ENCODE measurements at places on chromosomes 6 and 20.

- DNase-seq = no peak
Observed at GRCh38 chr6:134060491-134061106, 8.2 kb upstream of the SLC2A12 start.

DNA sequence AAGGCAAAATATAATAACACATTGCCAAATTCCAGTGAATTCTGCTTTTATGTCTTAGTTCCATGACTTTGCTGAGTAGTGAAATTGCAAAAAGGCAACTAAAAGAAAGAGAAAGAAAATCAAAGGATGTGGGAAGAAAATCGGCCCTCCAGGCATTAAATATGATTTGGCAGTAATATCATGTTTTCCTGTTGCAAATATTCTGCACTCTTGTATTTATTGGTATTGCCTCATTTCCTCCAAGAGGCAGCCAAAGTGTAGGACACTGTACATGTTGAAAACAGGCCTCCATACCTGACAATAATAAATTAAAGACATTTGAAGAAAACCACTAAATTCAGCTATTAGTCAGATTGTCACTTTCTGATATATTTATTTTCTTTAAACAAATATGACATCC lies 460.0 kb upstream of the NOX3 start:
- no peak for DNase-seq

GRCh38 chr6:137493218-137494038 lies 766 bp downstream of the OLIG3 start:
- DNase-seq = no peak

GRCh38 chr6:22783931-22784330 lies 214.6 kb downstream of the HDGFL1 start:
- no peak for DNase-seq

DNA sequence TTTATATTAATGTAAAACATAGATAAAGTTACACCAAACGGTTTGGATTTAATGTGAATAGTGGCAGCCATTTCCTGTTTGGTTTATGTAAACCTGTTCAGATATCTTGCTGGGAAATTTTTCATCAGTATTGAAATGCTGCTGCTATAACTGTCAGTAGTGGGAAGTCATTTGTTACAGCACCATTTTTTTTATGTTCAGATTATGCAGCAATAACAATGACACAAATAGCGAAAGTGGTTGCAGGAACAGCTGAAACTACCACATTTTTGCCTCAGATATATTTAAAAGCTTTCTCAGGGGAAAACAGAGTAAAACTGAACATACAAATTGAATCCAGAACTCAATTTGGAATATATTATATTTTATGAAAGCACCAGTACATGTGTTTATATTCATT lies 128.8 kb upstream of the SIM1 start:
- DNase-seq = no peak

GRCh38 chr6:148945301-148946021 lies 198.6 kb downstream of the UST start:
- no peak for DNase-seq

DNA sequence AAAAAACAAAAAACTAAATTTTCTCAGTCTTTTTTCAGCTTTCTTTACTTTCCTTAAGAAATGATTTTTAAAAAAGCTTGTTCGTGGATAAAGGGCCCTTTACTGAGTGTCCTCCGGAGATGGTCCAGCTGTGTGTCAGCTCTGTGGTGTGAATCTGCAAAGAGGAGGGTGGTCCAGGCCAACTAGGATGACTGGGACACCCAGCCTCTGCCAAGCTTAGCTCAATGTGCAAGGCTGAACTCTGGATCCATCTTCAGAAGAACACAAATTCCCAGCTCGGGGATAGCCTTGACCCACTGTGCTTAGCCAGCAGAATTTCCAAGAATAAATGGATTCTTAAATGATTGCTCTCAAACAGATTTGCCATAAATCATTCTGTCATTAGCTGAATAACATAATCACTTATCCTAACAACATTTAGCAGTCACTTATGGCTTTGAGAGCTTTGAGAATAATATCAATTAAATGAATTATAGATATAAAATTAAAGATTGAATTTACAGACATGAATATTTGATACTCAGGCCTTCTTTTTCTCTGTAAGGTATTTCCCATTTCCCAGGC lies 14.2 kb upstream of the CALHM5 start:
- no peak for DNase-seq

GRCh38 chr6:139521338-139521737 lies 146.9 kb upstream of the CITED2 start:
- DNase-seq = no peak

DNA sequence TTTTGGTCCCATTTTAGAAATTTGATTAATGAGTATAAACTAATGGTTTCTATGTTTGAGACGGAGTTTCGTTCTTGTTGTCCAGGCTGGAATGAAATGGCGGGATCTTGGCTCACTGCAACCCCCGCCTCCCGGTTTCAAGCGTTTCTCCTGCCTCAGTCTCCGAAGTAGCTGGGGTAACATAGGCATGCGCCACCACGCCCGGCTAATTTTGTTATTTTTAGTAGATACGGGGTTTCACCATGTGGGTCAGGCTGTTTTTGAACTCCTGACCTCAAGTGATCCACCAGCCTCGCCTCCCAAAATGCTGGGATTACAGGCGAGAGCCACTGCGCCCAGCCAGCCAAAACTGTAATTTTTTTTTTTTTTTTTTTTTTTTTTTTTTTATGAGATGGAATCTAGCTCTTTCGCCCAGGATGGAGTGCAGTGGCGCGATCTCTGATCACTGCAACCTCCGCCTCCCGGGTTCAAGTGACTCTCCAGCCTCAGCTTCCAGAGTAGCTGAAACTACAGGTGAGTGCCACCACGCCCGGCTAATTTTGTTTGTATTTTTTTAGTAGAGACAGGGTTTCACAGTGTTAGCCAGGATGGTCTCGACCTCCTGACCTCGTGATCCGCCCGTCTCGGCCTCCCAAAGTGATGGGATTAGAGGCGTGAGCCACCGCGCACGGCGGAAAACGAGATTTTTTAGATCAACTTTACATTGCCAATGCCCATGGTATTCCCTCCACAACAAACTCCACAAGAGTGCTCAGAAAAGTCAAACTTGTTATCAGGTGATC lies 127.8 kb downstream of the HFE start:
- no peak for DNase-seq

DNA sequence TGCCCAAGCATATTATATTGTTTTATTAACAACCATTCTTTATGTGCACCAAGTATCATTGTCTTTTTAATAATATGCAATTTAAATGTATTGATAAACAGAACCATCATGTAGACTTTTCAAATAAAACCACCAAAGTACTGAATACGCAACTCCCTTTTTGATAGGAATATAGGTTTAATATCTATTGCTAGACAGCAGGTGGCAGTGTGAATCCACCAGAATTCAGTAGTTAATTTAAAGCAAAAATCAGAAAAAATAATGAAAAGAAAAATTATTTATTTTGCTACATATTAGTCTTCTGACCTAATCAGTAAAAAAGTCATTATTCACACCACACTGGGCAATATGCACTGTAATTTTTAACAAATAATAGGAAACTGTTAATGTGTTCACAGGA lies 143.7 kb downstream of the KLHL32 start:
- no peak for DNase-seq

DNA sequence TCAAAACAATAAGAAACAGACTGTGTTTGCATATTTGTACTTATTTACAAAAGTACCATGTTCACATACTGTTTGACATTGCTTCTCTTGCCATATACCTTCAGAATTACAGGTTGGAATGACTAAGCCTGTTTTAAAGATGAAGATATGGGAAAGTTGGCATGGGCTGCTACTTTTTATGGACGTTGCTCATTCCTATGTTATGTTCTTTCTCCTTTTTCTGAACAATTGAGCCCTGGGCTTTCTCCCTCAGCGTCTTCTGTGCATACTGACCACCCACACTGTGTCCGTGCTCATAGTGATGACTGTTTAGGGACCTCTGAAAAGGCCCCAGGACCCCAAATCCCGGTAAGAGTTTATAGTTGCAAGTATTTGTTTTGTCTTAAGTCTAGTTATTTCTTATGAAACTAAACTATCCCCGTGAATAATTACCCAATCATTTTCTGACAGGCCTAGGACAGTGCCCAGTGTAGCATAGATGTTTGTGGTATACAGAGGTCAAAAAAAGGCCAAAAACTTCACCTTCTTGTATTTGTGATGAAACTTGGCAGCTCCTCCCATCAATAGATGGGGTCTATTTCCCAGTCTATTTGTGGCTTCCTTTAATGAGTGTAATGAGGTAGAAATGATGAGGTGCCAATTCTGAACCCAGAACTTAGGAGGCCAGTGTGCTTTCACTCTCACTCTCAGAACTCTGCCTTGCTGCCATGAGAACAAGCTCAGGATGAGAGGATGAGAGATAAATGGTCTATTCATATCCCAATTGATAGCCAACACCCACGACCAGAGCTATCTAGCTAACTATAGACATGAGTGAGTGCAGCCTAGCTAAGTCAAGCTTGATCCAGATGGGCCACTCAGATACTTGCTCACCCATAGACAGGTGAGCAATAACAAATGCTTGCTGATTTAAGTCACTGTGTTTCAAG lies 40.9 kb downstream of the GSTA4 start:
- DNase-seq = no peak

GRCh38 chr6:83490217-83490807 lies 22.0 kb upstream of the PRSS35 start:
- no peak for DNase-seq

DNA sequence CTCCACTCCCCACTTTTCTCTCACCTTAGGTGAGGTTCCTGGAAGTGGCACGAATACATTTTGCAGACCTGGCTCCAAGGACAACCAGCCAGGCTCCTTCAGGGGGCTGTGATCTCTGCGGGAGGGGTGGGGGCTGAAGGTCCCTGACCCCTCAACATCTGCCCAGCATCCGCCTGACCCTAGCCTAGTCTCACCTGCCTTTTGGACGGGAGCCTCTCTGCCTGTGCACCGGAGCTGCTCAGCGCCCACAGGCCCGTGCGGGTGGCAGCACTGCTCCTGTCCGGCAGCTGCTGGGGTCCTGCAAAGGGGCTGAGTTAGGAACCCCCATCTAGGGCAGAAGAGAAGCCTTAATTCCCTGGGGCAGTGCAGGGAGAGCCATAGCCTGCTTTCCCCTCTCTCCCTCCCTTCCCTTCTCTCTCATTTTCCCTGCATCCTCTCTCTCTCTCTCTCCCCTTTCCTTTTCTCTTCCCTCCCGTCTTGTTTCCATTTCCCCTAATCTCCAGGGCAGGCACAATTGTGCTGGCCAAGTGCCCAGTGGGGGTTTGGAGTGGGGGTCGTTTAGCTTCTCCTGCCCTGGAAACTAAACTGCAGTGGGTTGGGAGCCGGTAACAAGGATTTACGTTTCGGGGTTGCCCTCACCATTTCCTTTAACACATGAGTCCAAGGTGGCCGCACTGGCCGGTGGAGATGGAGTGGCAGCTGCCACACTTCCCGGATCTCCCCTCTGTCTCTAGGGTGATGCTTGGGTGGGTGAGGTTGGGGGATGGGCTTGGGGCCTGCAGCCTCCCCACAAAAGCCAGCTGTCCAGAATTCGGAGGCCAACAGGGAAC lies 54.1 kb downstream of the CTCFL start:
- no peak for DNase-seq

GRCh38 chr20:25508083-25508770 lies 77.1 kb downstream of the NINL start:
- DNase-seq = no peak

DNA sequence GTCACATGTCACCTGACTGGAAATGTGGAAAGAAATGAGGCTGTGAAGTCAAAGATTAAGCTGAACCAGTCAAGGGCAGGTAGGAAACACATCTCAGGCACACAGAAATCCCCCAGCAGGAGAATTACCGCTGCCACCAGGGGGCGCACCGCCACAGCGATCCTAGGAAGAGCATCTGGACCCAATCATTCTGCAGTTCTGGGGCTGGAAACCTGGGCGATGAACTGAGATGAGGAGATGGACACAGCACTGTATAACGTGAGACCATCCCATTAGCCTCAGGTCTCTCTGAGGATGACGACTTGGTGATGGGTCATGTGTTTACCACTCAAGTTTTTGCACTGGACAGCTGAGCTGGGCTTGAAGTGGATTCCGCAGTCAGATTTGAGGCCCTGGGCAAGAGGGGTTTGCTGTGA lies 6.5 kb upstream of the SLC24A3 start:
- peak; percentile 68 for DNase-seq

GRCh38 chr6:22833191-22833590 lies 263.8 kb downstream of the HDGFL1 start:
- DNase-seq = no peak

GRCh38 chr6:83368577-83368976 lies 62.3 kb downstream of the ME1 start:
- no peak for DNase-seq

GRCh38 chr6:17352302-17352701 lies 41.1 kb upstream of the CAP2 start:
- no peak for DNase-seq

- DNase-seq = no peak
Observed at GRCh38 chr6:168605964-168606363, 165.0 kb downstream of the SMOC2 start.

DNA sequence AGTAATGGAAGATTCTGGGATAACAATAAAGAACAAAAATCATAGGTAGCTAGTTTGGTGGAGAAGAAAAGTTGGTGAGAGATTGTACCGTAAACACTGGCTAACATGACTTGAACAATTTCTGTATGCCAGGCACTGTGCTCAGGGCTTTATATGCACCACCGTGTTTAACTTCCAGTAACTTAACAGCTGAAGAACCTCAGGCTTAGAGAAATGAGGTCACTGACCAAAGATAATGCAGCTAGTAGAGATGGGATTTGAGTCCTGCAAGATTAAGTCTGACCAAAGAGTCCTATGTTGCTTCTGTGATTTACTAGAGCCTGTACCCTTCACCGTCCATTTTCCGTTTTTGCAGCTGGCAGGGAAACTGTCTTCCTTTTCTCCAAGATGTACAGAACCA lies 2.7 kb downstream of the CSTF1 start:
- DNase-seq = no peak
